ENCODE measurements at places on chromosomes 16 and 17.
A peak's percentile ranks its signal among the peaks of the same experiment; 100 is the strongest.

GRCh38 chr17:64658931-64659330 is 3.2 kb downstream of the SMURF2 start:
- DNase-seq: peak; percentile 87

DNA sequence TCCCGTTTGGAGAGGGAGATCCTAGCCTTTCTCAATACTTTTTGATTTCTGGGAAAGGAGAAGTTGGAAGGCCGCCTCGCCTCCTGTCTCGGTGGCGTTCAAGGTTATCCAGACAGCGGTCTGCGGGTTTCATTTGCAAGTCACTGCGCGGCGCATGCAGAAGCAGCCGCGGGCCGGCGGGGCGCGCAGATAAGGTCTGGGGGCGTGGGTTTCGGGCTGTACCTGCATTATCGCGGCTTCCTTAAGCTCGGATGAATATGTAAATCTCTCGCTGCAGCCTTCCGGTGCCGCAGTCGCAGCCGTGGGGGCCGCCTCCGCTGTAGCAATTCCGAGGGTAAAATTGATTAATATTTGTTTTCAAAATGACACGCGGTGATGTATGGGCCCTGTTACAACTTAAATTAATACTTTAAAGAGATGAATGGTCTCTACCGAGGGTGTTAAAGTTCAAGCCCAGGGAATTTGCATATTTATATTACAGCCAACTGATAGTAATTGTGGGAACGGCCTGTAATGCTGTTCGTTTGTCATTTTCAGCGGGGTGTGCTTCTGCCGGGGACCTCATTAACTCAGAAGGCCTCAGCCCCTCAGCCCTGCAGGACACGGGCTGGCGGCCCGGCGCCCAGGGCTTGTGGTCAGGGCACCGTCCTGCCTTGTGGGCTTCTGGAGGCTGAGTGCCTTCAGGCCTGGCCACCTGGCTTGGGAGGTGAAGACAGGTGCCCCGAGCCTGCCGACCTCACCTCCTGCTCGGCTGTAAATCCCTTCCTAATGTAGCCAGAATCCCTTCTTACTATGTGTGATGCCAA is 99.4 kb downstream of the CYLD start:
- no peak for DNase-seq

GRCh38 chr17:17440010-17440843 is 36.6 kb upstream of the MED9 start:
- DNase-seq: peak; percentile 34

DNA sequence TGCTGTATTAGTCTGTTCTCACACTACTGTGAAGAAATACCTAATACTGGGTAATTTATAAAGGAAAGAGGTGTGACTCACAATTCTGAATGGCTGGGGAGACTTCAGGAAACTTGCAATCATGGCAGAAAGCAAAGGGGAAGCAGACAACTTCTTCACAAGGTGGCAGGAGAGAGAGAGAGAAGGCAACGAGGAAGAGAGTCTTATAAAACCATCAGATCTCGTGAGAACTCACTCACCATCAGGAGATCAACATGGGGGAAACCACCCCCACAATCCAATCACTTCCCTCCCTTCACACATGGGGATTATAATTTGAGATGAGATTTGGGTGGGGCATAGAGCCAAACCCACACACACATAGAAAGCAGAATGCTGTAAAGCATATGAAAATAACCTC is 896.2 kb downstream of the CDH11 start:
- no peak for DNase-seq

- DNase-seq: peak; percentile 89
These were observed 181.2 kb upstream of the AXIN2 start for GRCh38 chr17:65742403-65743307.

DNA sequence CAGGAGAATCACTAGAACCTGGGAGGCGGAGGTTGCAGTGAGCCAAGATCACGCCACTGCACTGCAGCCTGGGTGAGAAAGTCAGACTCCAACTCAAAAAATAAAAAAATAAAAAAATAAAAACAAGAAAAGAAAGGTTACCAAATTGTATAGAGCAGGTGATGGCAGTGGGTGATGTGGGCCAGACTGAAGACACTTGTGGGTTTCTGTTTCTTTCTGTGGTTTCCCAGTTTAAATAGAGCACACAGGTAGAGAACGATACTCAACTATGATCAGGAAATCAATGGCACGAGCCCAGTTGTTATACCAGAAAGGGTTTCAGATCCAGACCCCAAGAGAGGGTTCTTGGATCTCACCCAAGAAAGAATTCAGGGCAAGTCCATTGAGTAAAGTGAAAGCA is 32.6 kb downstream of the NUBP1 start:
- no peak for DNase-seq

GRCh38 chr17:32928586-32929535 is 908 bp downstream of the TMEM98 start:
- peak; percentile 49 for DNase-seq

DNA sequence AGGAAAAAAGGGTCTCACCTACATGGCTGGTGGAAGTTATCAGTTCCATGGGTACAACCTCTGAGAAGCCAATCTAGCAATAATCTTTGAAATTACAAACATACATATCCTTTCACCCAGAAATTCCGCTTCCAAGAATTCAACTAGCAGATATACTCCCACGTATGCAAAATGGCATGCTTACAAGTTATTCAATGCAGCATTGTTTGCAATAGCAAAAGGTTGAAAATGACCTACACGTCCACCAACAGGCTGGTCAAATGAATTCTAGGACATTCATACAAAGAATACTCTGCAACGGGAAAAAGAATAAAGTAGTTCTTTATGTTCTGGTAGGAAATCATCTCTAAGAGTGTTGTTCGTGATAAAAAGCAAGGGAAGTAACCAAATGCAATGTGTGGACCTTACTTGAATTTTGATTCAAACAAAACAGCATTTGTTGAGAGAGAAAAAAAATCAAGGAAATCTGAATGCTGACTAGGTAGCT is 63.7 kb upstream of the NLK start:
- no peak for DNase-seq

GRCh38 chr17:27577121-27577761 is 53.7 kb upstream of the LGALS9 start:
- peak; percentile 90 for DNase-seq

- DNase-seq: peak; percentile 26
These were observed 392.1 kb upstream of the SALL1 start for GRCh38 chr16:51542981-51543815.

- DNase-seq: no peak
These were observed 31.7 kb downstream of the ADCY7 start for GRCh38 chr16:50298075-50298460.

GRCh38 chr17:43042025-43042628 is 17.1 kb downstream of the RND2 start:
- DNase-seq: peak; percentile 3

- peak; percentile 22 for DNase-seq
These were observed 48.7 kb downstream of the CPPED1 start for GRCh38 chr16:12754824-12755543.

- peak; percentile 90 for DNase-seq
These were observed 6.2 kb downstream of the LPCAT2 start for GRCh38 chr16:55515111-55515510.

Data from fibroblast of skin of right biceps (primary cell).